ENCODE measurements at places on chromosomes 5 and 9.

- DNase-seq, result no peak
These were observed 107.3 kb upstream of the SPOCK1 start for GRCh38 chr5:137606401-137606800.

DNA sequence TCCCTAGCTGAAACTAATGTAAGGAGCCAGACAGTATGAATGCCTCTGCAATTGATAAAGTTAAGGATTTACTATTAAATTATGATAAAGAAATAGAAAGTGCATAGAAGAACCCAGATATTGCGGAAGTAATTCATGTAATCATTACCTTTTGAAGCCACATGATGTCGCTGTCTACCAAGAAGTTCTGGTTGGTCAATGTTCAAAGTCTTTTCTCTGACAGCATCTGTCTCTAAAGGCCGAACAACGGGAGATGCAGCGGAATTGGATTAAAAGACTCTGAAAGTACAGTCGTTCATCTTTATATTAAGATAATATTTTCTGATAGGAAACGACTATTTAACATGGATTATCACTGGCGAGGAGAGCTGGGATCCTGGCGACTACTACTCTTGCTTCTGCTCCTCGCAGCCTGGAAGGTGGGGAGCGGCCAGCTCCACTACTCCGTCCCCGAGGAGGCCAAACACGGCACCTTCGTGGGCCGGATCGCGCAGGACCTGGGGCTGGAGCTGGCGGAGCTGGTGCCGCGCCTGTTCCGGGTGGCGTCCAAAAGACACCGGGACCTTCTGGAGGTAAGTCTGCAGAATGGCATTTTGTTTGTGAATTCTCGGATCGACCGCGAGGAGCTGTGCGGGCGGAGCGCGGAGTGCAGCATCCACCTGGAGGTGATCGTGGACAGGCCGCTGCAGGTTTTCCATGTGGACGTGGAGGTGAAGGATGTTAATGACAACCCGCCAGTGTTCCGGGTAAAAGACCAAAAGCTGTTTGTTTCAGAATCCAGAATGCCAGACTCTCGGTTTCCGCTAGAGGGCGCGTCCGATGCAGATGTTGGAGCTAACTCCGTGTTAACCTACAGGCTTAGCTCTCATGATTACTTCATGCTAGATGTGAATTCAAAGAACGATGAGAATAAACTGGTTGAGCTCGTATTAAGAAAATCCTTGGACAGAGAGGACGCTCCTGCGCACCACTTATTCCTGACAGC lies at the start of gene PCDHA8:
Gene PCDHA8 (plus strand): TSS at position 210 of the 985 bp plus-strand sequence. CDS start 135 bp downstream, at position 345.
- DNase-seq, result no peak

DNA sequence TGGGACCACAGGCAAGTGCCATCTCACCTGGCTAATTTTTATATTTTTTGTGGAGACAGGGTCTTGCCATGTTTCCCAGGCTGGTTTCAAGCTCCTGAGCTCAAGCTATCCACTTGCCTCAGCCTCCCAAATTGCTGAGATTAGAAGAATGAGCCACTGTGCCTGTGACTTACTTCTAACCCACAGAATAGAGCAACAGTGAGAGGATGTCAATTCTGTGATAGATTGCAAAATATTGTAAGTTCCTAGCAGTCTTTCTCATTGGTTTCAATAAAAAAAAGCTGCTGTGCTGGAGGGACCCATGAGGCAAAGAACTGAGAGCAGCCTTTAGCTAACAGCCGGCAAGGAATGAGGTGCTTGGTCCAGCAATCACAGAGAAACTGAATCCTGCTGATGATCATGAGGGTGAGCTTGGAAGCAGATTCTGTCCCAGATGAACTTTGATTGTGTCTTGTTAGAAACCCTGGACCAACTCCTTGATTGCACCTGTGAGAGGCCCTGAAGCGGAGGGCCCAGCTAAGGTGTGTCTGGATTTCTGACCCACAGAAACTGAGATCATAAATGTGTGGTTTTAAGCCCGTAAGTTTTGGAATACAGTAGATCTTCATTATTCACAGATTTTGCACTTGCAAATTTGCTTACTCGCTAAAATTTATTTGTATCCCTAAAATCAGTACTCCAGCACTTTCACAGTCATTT lies 149.7 kb downstream of the GCNT1 start:
- DNase-seq, result no peak

DNA sequence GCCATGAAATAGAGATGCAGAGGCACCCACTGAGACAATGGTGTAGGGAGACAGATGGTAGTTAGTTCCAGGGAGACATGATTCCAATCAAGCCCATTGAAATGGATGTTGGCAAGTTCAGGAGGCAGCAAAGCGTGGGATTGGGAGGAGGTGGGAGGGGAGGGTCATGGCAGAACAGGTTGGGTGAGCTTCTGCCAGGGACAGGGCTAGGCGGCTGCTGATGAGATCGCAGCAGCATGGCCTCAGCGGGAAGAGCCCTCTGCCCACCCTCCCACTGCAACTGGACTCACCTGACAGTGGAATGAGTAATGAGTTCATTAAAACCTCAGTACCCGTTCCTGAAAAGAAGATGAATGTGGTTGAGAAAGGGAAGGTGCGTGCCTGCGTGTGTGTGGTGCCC lies 418.2 kb downstream of the CDK5RAP2 start:
- no peak for DNase-seq

- DNase-seq, result no peak
These were observed 53.0 kb downstream of the GADD45G start for GRCh38 chr9:89657765-89658164.

- no peak for DNase-seq
These were observed 4.3 kb upstream of the C7 start for GRCh38 chr5:40904994-40905306.

DNA sequence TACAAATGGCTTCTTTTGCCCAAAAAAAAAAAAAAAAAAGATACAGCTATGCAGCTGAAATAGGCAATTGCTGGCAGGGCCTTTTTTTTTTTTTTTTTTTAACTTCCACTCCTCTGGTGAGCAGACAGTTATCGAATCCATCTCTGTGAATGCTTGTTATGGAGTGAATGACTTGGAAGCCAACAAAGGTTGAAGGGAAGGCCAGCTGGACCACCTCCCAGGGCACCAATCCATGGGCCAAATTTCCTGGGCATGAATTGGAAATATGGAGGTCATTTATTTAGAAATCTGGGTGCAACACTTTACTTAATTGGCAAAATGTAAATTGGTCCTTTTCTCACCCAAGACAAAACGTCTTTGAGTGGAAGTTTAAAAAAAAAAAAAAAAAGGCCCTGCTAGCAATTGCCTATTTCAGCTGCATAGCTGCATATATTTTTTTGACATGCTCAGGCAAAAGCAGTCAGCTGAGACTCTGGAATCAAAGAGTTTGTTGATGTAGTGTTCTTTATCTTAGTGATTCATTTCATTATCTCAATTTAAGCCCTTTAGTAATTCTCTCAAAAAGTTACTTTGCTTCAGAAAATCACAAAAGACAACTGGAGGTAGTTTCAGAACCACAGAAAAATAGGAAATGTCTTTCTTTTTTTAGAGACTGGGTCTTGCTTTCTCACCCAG lies 392.2 kb upstream of the KLF4 start:
- no peak for DNase-seq

DNA sequence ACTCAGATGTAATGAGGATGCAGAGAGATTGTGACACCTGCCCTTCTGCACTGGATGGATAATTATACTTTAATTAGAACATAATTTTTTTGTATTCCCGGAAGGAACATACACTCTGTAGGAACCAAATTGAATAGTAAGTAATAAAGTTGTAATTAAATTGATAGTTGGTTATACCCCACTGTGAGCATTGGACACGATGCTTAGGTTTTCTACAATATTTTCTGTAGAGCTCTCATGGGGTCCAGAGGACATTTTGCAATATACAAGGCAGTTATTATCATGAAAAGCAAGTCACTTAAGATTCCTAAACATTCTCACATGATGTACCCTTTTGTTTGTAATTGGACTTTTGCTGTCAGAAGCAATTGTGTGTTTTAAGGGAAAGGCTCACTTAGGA lies 63.4 kb downstream of the DIRAS2 start:
- DNase-seq, result no peak

- DNase-seq, result no peak
These were observed 48.8 kb downstream of the CD180 start for GRCh38 chr5:67147760-67148159.

GRCh38 chr5:179233909-179234562 lies 111.2 kb downstream of the ADAMTS2 start:
- DNase-seq, result no peak

DNA sequence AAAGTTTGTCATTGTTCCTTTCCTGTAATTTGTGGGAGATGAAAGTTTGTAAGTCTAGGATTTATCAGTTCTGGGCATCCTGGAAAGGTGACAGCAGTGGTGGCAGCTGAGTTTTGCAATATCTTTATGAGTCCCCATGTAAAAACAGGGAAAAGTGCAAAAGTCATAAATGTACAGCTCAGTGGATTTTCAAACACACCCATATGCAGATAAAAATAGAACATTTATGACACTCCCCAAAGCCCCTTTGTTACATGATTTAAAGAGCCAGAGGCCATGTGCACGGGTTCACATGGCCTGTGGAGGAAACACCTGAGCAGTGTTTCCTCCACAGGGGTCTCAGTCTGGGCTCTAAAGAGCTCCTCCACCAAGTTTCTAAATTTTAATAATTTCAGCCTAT lies 6.3 kb downstream of the TMEM38B start:
- DNase-seq, result no peak

GRCh38 chr9:86487838-86488233 lies 133.6 kb upstream of the TUT7 start:
- DNase-seq, result no peak

DNA sequence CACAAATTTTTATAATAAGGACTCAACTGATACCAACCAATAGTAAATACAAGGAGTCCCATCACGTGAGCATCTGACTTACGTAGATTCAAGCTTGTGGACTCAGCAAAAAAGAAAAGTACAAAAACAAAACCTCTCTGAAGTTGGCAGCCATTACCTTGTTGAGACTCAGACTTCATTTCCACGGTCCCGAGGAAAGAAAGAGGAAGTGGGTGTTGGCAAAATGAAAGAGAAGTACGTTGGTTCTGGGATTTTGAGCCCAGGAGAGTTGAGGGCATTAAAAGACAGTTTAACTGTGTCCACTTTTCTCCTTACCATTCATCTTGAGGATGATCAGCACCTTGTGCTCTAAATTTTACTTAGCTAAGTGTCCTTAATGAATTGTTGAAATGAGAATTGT lies 26.7 kb downstream of the NCBP1 start:
- DNase-seq, result no peak

GRCh38 chr5:146007989-146008388 lies 71.6 kb downstream of the SH3RF2 start:
- DNase-seq, result no peak

DNA sequence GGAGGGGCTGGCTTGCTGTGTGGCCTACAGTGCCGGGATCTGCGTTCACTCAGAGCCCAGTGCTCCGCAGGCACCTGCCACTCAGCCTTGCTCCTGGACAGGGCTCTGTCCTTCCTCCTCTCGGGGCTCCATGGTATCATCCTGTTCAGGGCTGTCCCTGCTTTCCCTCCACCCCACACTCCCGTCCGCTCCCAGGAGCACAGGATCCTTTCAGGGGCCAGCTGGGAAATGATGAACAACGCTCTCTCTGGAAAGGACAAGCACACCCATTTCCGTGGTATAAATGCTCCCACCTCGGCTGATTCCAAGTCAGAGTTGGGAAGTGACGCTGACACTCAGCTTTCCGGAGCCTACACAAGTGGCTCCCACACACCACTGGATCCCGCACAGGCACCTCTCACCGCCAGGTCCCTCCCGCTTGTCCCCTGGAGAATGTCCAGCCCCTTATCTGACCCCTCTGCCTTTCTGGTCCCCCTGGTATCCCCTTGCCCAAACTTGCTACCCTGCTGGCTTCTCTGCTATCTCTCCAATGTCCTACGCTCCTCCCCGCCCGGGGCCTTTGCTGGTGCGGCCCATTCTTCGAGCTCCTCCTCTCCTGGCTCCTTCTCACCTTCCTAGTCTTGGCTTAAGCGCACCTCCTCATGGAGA lies 21.3 kb downstream of the HMCN2 start:
- no peak for DNase-seq

DNA sequence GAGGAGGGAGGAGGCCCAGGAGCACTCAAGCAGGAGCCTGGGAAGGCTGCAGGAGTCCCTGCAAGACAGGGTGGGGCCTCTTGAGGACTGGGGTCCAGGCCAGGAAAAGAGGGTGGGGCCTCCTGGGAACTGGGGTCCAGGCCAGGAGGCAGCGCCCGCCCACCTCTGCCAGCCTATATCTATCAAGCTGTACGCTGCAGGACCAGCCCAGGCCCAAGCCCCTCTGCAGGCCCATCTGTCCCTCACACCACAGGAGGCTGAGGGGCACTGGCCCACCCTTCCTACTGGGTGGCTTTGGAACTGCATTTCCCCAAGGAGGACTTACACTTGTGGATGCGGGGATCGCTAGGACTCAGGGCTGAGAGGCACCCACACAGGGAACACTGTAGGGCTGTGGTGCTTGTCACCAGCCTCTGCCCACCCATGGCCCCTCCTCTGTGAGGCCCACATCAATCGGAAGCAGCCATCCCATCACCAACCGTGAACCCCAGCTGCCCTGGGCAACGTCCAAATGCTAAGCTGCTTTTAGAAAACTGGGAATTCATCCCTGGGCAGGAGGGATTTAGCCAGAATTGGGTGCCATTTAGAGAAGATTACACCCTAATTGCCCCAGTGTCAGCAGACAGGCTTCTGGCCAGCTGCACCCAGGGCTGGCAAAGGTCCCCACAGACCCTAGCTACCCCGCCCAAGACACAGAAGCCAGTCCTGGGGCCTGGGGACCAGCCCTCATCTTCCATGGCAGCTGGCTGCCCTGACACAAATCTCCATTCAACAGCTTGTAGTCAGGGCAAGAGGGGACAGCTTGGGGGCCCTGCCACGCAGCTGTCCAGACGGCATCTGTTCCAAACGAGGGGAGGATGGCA lies 15.3 kb downstream of the BICD2 start:
- no peak for DNase-seq

GRCh38 chr9:79089054-79089560 lies 482.7 kb upstream of the TLE4 start:
- no peak for DNase-seq

DNA sequence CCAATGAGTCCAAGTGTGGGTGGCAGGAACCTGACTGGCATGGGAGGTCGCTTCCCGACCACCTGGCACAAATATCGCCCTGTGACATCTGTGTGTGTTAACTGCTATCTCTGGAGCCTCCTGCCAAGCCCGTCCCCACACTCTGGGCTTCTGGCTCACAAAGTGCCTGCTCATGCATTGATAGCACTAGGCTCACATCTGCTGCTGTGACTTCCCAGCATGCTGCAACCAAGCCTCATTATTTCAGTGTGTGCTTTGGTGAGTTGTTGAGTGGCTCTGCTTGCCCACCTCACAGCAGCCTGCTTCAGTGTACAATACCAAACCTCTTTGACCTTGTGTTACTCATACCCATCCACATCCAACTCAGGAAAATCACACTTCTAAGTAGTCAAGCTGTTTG lies 139.8 kb downstream of the APBA1 start:
- DNase-seq, result no peak
